ENCODE measurements at places on chromosomes 2 and 18.

- no peak for DNase-seq
These were observed 246.8 kb downstream of the KCNS3 start for GRCh38 chr2:18125303-18125702.

GRCh38 chr2:76251342-76251741 lies 540.6 kb upstream of the GCFC2 start:
- no peak for DNase-seq

DNA sequence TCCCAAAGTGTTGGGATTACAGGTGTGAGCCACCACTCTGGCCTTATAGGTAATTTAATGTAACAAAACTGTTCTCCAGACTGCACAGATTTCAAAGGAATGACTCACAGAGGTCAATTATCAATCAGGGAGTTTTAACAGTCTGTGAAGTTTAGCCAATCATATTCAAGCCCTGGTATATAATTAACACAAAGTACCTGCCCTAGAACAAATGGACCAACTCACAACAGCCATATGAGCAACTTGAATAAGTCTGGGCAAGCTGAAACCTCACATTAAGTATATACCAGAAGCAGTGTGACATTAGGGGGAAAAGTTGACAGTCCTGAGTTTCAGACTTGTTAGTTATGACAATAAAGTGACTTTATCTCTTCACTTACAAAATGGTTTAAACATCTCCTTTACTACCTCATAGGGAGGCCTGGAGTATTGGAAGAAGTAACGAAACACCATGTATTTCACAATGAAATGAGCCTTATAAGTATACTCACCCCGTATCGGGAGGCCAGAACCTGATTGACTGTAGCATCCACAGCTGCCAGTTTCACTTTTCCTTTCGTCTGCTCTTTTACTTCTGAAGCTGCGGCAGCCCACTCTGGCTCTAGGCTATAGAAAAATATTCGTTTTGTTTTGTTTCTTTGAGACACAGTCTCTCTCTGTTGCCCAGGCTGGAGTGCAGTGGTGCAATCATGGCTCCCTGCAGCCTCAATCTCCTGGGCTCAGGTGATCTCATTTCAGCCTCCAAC lies 22.2 kb downstream of the PDIA6 start:
- no peak for DNase-seq

DNA sequence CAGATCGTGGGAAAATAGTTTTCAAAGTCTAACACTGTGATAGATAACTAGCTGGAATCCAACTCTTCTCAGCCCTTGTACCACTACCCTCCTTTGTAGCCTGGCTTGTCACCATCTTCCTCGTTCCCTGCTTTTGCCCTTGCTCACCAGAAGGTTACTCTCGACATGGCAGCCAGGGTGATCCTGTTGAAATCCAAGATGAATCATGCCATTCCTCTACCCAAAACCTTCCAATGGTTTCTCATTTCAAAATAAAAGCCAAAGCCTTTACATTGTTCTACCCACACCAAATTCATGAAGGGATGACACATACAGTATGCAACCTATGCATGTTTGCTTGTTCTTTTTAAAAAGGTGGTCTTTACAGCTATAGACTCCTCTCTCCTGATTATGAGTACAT lies 45.7 kb downstream of the STAT4 start:
- DNase-seq = peak; percentile 22

GRCh38 chr2:112648081-112648480 lies 2.3 kb downstream of the SLC20A1 start:
- DNase-seq = no peak

DNA sequence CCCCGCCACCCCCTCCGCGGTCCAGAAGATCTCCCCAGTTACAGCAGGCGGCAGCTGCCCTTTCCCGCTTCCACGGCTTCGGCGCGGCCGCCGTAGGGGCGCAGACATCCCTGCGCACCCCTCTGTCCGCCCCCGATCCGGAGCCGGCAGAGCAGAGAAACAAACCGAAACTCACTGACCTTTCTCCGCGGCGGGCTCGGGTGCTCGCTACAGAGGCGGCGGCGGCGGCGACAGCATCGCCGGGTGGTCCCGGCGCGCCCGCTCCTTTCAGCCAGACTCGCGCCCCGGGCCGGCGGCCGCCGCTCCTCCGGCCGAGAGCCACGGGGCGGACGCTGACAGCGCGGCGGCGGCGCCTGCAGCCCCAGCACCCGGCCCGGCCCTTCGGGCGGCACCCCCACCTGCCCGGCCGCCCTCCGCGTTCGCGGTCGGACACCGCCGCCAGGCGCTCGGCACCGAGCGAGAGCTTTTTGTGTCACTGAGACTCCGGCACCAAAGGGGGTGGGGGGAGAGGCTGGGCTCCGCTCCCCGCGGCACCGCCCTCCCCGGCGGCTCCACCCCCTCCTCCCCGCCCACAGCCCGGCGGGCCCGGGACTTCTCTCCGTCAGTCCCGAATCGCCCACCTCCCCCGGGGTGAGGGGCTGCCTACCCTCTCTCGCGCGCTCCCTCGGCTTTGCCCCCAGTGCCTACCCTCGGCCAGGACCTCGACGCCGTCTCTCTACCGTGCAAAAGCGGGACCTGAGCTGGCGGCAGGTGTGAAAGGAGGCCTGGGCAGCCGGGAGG lies 1.4 kb upstream of the RNF152 start:
- DNase-seq = peak; percentile 14

DNA sequence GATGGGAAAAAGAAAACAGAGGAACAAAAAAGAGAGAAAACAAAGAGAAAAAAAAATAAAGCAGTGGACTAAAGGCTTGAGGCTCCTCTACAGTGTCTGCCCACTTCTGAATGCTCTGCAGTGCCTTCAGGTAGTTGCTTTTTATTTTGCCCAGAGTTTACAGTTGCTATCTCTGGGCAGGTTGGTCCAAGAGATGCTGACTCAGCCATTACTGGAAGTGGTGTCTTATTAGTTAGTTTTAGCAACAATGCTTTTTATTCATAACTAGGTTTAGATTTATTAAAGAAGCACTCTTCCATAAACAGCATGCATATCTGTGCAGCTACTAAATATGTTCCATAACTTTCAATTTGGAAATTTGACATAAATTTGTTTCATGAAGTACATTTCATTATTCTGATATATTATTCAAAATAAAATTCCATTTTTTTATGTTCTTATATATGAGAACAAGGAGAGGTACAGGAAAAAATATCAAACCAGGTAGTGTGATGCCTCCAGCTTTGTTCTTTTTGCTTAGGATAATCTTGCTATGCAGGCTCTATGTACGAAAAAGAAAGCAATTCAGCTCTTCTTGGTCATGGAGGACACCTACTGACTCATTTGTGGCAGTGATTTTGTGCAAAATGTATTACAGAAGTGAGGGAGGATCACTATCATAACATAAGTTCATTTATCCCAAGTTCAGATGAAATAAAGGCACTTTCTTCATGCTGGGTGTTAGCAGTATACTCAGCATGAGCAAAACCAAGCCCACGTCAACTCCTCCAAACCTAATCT lies 69.5 kb downstream of the RPIA start:
- DNase-seq = no peak

- DNase-seq = peak; percentile 31
These were observed at the start of gene SETBP1 for GRCh38 chr18:44680273-44681075. Gene SETBP1 (plus strand): TSS chr18:44680888. CDS start chr18:44701347, 20,459 bp downstream.

DNA sequence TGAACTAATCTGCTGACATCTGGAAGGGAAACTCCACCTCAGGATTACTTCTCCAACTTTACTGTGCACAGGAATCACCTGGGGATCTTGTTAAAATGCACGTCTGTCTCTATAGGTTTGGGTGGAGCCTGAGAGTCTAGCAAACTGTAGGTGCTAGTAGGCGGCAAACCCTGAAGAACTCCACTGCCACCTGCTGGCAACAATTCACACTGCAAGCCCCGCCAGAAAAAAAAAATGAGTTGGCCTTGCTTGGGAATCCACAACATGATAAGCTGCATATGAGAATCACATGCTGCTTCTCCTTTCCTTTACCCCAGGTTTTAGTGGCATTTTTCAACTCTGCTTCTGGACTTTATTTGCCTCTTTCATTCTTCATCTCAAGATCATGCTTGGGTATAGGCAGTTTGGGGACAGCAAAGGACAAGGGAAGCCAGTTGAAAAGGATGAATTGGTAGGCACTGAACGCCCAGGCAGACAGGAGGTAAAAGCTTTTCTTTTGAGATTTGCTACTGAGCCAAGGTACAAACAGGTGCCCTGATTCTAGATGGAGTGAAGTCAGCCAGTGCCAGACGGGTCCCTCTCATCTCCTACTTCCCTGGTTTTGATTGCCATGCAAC lies 88.8 kb downstream of the VIT start:
- DNase-seq = peak; percentile 71

DNA sequence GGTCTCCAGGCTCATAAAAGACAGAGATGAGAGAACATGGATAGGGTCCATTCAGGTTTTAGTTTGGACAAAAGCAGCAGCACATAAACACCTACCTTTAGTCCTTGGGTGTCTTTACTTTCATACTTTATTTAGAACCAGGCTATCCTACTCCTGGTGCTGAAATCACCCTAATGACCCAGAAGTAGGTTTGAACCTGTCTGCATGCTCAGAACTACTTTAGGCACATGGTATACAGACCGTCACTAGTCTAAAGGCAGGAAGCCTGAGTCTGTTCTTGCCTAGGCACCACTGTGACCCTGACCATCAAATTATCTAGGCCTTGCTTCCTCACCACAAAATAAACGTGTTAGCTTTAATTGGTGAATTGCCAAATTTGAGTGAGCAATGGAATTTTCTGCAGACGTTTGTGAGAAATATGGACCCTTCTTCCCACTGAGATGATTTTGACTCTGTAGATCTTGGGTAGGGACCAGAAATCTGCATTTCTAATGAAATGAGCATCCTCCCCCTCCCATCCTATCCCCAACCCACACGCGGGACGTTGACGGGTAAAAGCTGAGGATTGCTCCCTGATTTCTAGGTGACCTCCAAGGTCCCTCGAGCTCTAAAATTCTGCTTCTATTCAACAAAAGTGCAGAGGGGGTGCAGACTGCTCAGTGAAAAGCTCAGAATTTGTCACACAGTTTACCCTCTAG lies 75.1 kb downstream of the PLEKHM3 start:
- DNase-seq = no peak

DNA sequence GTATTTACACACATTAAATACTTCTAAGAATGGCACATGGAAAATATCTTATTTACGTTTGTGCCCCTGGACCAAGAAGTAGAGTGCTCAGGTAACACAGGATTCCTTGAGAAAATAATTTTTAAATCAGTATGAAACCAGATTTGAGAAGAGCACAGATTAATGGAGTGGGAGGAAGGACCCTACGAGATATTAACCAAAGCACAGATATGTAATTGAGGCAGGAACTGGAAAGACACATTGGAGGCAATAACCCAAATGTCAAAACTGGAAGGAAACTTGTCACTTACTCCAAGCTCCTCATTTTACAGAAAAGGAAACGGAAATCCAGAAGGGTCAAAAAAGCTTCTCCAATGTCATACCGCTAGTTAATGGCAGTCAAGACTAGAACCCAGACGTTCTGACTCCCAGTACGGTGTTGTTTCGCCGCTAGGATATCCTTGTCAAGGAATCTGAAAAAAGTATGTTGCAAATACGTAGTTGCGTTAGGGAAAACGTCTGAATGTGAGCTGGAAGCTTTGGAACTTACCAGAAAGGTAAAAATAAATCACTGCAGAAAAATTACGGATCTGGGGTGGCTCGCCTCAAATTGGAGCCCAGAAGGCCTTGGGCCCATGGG lies 634 bp downstream of the MTIF2 start:
- DNase-seq = no peak

DNA sequence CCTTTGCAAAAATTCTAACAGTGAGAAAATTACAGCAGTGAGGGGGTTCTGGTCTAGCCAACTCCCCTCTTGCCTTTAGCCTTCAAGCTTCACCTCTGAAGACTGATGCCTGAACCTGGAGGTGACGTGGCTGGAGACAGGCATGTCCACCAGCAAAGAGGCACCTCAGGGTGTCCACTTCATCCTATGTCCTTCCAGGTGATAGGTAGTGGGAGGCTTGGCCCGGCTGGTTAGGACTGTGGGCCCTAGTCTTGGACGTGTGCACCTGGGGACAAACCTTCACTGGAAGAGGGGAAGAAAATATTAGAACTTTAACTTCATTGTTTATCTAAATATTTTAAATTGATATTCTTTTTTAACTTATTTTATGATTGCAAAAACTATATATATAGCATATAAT lies 35.5 kb upstream of the EDAR start:
- no peak for DNase-seq

GRCh38 chr2:236833501-236834073 lies 252.1 kb upstream of the COPS8 start:
- no peak for DNase-seq

DNA sequence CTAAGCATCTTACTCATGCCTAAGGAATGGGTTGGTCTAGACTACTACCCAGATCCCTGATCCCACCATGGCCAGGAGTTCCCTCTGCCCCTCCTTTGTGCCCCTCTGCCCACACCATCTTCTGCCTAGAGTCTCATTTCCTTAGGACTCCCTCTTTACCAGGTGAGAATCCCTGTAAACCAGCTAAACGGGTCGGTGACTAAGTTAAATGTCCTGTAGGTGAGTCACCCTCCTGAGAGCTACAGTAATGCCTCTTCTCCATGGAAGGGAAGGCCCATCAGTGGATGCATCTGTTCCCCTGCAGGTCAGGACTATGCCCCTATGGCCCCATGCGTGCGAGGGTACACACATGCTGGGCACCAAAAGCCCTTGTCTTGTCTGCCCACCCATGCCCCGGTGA lies 25.4 kb downstream of the PTGR3 start:
- DNase-seq = no peak

GRCh38 chr2:237639836-237640220 lies 12.4 kb downstream of the LRRFIP1 start:
- no peak for DNase-seq

- no peak for DNase-seq
These were observed 96.0 kb downstream of the INHBB start for GRCh38 chr2:120441744-120442471.

GRCh38 chr2:65396348-65397026 lies 35.9 kb downstream of the SPRED2 start:
- peak; percentile 52 for DNase-seq

GRCh38 chr2:241190291-241190981 lies 2.0 kb downstream of the ANO7 start:
- DNase-seq = no peak

- DNase-seq = no peak
These were observed 22.3 kb downstream of the DTNB start for GRCh38 chr2:25651066-25651465.

GRCh38 chr2:40975151-40975550 lies 523.3 kb upstream of the SLC8A1 start:
- DNase-seq = no peak

DNA sequence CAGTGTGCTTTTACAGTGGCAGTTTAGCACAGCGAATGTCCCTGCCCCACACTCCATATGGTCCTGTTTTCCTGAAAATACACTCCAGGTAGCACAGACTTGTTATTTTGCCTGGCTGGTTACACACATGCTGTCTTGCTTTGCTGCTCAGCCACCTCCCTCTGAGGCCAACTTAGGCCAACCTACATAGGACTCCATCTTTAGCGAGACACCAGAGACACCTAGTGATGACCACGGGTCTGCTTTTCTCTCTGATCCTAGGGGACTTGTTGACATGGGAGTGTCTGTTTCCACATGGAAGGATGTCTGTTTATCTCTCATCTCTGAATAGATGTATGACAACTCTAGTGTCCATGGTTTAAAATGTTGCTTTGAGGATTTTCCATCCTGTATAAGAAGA lies 43.3 kb downstream of the PLEKHB2 start:
- peak; percentile 42 for DNase-seq

GRCh38 chr2:172639823-172640222 lies 83.9 kb downstream of the PDK1 start:
- no peak for DNase-seq
